Fibroblast of the aortic adventitia (primary cell): ENCODE measurements at places on chromosomes 7 and 10. TPM values are rescaled to one million over a fixed set of nuclear protein-coding genes. Genes with fewer than 3 reads are reported as not detected.

Gene ASB10
- not detected in 2 replicates for total RNA-seq

Gene GHRHR
- total RNA-seq, result not detected in 2 replicates

Gene EBLN1
- total RNA-seq, result not detected in 2 replicates

Gene GLI3
- total RNA-seq, result 7.0 and 7.2 TPM in 2 replicates
